ENCODE measurements at places on chromosomes 1 and 21.

- DNase-seq = no peak
Observed at GRCh38 chr1:47791879-47792608, 205.1 kb downstream of the TRABD2B start.

DNA sequence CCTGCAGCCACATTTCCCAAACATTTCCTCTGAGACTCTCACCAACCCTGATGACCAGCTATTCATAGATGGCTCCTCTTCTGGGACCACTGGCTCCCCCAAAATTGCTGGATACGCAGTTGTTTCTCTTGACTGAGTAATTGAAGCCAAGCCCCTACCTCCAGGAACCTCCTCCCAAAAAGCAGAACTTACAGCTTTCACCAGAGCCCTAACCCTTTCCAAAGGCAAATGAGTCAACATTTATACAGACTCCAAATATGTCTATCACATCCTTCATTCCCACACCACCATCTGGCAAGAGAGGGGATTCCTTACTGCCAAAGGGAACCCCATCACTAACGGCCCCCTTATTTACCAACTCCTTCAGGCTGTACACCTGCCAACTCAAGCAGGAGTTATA is 20.3 kb upstream of the CA6 start:
- DNase-seq = no peak

DNA sequence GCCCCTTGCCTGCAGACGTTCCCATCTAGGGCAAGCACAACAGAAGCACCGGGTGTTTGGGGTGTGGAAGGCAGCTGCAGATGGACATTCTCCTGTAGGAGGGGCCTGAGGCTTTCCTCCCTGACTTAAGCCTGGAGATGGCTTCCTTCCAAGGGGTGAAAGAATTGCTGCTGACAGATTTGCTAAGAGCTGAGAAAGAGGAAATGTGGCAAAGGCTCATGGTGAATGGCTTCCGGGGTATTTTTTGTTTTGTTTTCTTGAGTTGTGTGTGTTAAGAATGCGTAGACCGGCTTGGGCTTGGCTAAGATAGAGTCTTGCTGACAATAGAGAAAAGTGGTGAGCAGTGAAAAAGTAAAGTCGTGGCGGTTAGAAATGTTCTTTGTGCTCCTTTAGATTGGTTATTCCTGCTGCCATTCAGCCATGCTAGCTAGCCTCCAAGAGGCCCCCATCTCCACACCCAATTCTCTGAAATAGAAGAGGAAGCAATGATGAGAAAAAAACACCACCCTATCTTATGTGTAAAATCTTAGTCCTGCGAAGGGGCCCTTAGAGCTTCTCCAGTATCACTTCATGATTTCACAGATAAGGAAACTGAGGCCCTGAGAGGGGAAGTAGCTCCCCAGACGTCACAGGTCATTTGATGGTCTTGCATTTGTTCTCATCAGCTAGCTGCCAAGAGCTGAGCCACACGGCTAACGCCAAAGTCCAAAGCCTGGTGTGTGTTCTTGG is 36.9 kb downstream of the EIF2D start:
- no peak for DNase-seq

DNA sequence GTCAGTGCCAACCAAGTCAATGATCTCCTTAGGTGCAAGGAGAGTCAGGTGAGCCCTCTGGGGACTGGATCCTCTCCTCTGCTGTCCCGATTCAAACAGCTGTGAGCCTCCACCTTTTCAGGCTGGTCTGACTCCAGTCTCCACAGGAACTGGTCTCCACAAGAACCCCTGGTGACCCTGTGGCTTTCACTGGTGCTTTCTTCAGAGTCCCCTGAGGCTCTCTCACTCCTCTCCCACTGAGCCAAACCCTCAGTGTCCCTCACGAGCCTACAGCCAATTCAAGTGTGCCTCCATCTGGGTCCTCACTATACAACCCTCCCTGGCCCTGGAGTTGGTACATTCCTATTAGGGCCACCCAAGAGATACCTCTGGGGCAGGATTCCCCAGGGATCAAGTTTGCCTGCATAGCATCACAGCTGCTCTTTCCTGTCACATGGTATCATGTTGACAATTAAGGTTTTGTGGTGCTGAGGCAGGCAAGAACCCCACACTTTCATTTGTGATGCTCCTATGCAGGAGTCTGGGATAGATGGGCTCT is 5.2 kb upstream of the NGF start:
- no peak for DNase-seq

Data from activated CD4-positive, CD25-positive, alpha-beta regulatory T cell treated with anti-CD3 and anti-CD28 coated beads, Interleukin-2, amount 50 U/mL, for 72 hours (primary cell).